ENCODE measurements at places on chromosomes 13 and 19.

GRCh38 chr13:39604756-39605155 lies 1.8 kb upstream of the LHFPL6 start:
- DNase-seq: no peak

DNA sequence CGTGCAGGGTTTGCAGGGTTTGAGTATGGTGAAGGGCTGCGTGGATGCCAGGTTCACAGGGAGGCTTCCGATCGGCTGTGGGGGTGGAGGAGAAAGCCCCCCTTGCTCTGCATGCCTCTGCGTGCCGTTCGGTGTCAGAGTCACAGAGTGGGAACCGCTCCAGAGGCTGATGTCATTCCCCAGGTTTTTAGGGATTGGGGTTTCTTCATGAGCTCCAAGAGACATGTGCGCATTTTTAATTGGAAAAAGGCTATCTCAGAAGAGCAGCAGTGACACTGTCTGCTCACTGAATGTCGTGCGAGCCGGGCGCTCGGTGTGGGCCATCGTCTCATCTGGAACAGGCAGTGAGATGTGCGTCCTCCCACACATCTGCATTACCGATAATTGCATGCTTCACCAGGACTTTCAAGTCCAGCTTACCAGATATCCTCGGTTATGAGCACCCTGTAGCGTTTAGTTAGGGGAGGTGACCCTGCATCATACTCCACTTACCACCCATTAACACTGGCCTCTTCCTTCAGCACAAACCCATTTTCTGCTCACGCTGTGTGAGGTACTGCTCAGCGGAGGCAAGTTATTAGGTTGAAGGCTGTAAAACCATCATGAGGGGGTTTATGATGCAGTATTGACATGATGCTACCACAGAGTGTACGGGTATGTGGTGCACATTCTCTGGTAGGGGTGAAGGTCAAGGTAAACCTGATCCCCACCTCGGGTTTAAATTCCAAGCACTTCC lies 1.7 kb downstream of the MCF2L start:
- peak; percentile 40 for DNase-seq

- no peak for DNase-seq
Observed at GRCh38 chr19:46133101-46133627, 8.7 kb upstream of the IGFL3 start.

GRCh38 chr13:51998723-51999509 lies 12.3 kb downstream of the ATP7B start:
- no peak for DNase-seq

GRCh38 chr13:21478881-21479808 lies 20.0 kb upstream of the ZDHHC20 start:
- DNase-seq: no peak

- no peak for DNase-seq
Observed at GRCh38 chr19:18672606-18673337, 10.7 kb upstream of the CRTC1 start.

DNA sequence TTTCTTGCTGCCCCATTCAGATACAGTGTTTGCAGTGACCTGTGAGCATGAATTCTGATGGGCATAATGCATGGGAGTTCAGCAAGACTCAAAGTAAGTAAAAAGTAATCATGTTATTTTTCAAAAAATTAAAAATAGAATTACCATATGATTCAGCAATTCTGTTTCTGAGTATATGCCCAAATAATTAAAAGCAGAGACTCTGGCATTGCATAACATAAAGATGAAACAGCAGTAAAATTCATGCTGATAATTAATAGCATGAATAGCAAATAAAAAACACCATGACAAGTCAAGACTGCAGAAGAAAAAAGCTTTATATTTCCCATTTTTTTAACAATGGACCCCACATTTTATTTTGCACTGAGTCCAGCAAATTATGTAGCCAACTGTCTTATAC lies 21.3 kb downstream of the RNF6 start:
- no peak for DNase-seq

- no peak for DNase-seq
Observed at GRCh38 chr13:40479196-40479845, 187.1 kb downstream of the FOXO1 start.

- DNase-seq: no peak
Observed at GRCh38 chr13:32080328-32080744, 48.8 kb downstream of the FRY start.

DNA sequence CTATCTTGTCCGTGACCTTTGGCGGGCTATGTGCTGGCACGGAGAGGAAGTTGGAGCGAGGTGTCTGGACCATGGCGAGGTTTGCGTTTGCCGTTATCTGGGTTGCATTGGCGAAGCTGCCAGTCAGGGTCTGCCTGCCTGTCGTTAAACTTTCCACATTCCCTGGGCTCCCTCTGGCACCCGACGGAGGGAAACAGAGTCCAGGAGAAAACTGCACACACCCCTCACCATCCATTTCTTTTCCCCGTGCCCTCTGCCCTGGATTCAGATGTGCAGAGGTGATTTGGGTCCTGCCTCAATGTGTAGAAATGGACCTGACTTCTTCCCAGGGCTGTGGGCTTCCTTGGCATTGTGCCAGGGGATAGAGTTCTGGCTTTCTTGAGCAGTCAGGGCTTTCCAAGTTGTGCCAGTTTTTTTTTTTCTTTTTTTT lies 142.4 kb downstream of the URI1 start:
- peak; percentile 38 for DNase-seq

DNA sequence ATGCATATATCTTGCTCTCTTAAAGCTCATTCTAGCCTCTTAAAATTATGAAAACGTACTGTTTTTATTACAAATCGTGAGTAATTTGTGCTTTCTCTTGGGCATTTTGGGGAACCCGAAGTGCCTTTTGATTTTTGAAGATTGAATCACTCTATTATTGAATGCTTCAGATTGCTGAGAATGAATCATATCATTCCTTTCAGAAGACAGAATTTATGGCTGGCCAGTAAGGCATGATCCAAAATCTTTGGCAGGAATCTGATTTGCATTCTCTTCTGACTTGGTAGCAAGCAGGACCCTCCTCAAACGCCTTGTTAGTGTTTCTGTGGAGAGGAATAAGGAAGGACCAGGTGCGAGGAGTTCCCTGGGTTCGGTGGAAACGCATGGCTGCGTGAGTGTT lies 49.5 kb downstream of the STARD13 start:
- no peak for DNase-seq

Data from posterior vena cava (tissue), 2 donors.